ENCODE measurements at places on chromosomes 5 and 9.

- no peak for DNase-seq
Observed at GRCh38 chr5:41522193-41522786, 11.9 kb upstream of the PLCXD3 start.

- no peak for DNase-seq
Observed at GRCh38 chr5:157766902-157767301, 23.4 kb downstream of the LSM11 start.

DNA sequence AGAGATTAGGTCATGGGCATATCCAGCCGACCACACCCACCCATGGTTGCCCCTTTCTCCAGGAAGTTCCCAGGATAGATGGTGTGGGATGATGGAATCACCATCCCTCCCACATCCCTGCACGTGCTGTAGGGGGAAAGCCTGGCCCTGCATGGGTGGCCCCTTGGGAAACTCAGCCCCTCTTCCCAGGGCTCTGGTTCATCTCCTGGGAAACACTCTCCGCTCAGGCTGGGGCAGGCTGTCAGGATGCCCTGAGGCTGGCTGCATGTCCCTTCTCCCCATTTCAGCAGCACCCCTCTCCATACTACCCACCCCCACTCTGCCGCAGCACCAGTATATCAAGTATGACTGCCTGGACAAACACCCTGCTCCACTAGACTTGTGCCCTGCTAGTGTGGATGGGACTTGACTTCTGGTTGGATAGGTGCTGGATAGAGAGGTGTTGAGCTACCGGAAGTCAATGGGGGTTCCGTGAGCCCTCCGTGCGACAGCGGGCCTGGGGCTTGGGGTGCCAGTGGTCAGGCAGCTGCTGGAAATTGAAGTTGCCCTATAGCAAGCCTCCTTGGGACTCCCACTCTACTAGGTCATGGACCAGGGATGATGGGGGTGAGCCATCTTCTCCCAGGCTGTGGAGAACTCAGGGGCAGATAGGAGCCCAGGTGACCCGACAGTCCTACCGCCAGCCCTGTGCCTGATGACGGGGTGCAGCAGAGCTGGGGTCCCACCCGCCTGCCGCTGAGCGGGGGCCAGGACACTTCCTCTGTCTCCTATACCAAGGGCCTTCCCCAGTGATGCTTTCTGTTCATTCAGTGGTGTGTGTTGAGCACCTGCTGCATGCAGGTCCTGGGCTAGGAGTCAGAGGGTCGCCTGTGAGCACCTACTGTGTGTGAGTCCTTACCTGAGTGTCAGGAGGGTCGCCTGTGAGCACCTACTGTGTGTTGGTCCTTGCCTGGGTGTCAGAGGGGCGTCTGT is 69.4 kb upstream of the COL5A1 start:
- no peak for DNase-seq

DNA sequence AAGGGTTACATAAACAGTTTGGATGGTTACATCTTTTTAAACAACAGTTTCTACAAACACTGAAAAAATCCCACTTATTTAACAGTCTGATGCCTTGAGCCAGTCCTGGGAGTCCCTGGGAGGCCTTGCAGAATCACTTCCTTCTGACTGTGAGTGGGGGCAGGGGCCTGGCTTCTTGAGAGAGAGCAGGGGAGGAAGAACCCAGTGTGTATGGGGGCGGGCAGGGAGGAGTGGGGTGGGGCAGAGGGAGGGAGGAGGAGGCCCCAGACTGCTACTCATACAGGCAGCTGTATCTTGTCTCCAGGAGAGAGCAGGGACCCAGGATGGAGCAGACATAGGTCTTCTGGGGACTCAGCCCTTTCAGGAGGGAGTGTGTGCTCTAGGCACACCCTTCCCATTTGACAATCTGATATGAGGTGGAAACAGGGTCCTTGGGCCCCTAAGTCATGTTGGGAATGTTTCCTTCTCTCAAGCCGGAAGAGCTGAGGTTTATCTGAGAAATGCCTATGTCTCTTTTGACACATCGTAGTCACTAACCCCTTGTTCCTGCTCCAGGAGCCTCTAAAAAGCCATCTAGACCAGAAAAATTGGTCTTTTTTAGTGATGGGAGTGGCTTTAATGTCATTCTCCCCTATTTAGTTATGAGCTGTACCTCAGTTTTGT is 52.8 kb downstream of the IRF1 start:
- DNase-seq, result peak; percentile 75

GRCh38 chr5:132353486-132353995 is 16.0 kb upstream of the SLC22A5 start:
- no peak for DNase-seq

DNA sequence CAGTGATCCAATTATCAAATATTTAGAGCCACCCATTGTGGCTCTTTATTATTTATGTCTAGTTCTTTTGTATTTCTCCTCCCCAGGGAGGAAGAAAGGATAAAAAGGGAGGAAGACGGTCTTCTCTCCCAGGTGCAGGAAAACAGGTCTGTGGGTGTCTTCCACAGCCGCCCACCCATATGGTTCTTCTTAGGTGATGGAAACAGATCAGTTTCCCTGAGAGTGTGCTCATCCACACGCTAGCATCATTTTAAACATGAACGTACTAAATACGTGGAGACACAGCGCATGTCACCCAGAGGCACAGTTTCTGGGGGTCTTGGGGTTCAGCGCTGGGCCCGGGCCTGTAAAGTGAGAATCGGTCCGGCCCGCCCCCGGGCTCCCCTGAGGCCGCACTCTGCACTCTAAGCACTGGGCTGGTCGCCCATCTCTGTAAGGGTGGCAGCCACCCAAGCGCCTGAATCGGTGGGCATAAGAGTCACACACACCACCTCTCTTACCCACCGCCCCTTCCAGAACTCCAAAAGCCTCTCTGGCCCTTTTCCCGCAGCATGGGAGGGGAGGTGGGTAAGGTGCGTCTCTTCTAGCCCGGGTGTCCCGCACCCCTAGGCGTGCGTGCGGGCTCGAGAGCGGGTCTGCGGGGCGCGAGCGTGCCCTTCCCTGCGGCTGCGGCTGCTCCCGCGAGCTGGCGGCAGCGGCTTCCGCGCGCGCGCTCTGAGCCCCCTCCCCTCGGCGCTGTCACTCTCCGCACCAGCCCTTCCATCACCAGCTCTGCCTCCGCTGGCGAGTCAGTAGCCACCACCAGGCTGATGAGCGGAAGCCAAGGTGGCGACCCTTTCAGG is 1.3 kb downstream of the PTCH1 start:
- DNase-seq, result peak; percentile 37

DNA sequence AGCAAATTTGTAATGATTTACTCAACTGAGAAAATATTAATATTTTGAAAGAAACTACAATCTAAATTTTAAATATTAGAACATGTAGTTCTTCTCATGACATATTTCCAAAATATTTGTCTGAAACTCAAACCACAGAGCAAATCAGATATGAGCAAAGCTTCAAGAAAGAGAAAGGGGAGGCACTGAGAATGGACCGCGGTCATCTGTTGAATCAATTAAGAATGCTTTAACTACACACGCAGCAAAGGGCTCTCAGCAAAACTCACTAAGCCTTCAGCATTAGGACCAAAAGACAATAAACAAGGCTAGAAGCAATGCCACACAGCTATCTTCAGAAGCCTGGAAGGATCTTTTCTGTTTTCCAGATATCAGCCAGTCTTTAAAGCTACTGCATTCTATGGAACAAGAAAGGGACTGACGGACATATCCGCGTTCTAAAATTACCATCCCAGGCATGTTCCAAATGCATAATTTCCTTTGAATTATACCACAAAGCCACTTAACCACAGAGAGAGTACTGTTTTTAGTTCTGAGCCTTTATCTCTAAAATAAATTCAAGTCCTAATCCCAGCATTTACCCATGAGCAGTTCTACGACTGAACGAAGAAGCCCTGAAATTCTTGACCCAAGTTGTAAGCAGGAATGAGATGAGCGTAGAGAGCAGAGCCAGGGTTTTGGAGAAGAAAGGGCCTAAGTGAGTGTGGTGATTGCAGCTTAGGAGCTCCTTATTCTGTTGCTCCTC is 513.5 kb downstream of the AGTPBP1 start:
- DNase-seq, result no peak

GRCh38 chr5:58967597-58968281 is 384.9 kb downstream of the RAB3C start:
- no peak for DNase-seq

- DNase-seq, result no peak
Observed at GRCh38 chr5:103510851-103511553, 51.6 kb downstream of the NUDT12 start.

GRCh38 chr5:174751154-174752000 is 27.0 kb downstream of the MSX2 start:
- DNase-seq, result no peak

- DNase-seq, result no peak
Observed at GRCh38 chr5:38827525-38827924, 18.3 kb upstream of the OSMR start.

GRCh38 chr5:158172005-158172404 is 313.1 kb upstream of the CLINT1 start:
- DNase-seq, result no peak

GRCh38 chr5:59020611-59021285 is 437.9 kb downstream of the RAB3C start:
- DNase-seq, result no peak

DNA sequence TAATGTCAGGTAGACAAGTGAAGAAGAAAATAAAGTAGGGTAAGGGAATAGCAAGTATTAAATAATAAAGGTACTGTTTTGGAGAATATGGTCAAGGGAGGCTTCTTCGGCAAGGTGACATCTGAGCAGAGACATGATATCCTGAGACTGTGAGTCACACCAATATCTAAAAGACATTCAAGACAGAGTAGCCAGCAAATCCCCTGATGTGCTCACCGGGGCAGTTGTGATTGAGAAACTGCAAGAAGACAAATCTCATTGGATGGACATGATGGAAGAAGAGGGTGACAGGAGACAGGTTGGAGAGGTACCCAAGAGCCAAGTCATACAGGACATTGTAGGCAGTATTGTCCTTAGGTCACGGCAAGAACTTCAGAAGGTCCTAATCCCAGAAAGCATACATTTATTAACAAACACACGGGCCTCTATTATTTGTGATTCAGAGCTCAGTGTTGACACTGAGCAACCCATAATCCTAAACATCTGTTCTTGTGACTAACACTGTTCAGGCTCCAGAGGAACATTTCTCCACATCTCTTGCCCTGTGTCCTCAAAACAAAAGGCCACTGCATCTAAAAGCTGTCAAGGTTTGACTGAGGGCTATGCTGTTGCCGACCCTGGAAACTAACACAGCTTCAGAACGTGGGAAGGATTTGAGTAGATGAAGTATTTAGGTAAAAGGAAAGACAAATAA is 258.7 kb upstream of the CLINT1 start:
- DNase-seq, result no peak

DNA sequence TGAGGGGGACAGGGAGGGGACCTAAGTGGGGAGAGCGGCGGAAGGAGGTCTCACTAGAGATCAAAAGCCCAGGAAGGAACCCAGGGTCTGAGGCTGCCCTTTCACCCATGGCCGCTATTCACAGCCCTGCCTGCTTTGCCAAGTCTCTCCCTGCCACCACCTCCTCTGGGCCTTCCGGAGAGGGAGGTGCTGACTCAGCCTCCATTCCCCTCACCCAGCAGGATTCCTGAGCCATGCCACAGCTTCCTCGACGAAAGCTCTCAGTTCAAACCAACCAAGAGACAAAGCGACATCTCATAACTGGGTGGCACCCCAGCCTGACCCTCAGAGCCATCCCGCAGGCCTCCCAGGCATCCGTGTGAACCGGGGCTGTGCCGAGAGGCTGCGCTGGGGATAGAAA is 36.7 kb downstream of the PAX5 start:
- peak; percentile 34 for DNase-seq

- DNase-seq, result peak; percentile 55
Observed at GRCh38 chr5:17257705-17258273, 40.4 kb downstream of the BASP1 start.

DNA sequence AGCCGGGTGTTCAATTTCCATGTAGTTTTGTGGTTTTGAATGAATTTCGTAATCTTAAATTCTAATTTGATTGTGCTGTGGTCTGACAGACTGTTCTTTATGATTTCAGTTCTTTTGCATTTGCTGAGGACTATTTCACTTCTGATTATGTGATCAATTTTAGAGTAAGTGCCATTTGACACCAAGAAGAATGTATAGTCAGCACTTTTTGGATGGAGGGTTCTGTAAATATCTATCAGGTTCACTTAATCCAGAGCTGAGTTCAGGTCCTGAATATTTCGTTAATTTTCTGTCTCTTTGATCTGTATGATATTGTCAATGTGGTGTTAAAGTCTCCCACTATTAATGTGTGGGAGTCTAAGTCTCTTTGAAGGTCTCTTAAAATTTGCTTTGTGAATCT is 944.9 kb downstream of the TLE4 start:
- DNase-seq, result no peak

DNA sequence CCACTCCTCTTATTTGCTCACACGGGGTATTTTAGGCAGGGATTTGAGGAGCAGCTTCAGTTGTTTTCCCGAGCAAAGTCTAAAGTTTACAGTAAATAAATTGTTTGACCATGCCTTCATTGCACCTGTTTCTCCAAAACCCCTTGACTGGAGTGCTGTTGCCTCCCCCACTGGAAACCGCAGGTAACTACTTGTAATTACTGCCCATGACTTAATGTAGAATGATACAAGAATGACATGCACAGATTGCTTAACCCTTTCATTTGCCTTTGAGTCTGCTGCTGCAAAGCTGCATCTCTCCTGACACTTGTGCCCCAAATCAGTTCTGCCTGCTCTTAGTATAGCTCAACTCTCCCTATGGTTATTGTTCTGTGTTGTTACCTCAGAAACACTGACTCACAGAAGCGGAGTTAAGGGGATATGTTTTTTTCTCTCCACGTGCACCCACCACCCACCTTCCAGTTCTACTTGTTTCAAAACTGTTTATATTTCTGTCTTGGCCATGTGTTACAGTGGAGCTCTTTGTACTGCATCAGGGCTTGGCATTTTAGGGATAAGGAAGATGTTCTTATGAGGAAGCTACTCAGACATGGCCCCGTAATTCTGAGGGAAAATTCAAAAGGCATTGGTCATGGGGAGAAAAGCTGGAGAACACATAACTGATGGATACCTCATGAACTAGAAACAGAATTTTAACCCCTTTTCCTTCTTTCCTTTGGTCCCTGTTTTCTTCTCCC is 2.3 kb downstream of the ADRB2 start:
- DNase-seq, result peak; percentile 65

DNA sequence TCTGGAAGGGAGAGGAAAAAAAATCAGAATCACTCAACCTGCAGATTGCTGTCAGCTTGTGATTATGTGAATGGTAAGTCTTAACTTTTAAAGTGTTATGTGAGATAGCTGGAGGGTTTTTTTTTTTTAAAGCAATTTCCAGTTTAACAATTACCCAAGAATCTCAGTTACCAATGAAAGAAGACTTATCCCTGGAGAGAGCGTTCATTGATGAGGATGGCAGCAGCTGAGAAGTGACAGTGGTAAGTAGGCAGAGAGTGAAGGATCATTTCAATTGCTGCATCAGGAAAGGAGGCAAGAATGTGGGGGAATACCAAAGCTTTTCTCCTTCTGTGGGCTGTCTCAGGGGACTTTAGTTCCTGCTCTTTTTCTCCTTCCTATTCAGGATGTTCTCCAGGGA is 370.2 kb upstream of the C9orf72 start:
- DNase-seq, result no peak

All from B cell (primary cell).